PC-9 (cell line): ENCODE measurements at places on chromosomes 2 and 18.

DNA sequence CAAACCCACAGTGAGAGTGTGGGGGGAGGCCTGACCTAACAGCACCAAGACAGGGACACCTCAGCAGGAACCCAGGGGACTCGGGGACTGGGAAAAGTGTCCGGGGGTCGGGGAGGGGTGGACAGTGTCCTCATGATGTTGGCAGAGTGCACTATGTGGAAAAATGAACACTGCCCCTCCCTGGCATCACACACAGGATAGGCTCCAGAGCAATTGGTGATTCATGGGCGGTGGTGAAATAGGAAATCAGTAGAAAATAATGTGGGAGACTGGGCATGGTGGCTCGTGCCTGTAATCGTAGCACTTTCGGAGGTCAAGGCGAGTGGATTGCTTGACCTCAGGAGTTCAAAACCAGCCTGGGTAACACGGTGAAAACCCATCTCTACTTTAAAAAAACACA lies 3.6 kb upstream of the ANO7 start:
- DNase-seq: no peak
- peaks cover 21% of the 10 kb centered on the region for H3K27me3 ChIP-seq
- H3K4me3 ChIP-seq: no peak overlapping the region
- H3K4me1 ChIP-seq: no peaks in the 10 kb centered on the region
- H3K36me3 ChIP-seq: 0 out of 2 replicates have a peak, but pooled peaks cover 6% of the 10 kb centered on the region

GRCh38 chr2:236972491-236973342 lies 113.0 kb upstream of the COPS8 start:
- H3K4me1 ChIP-seq: peaks cover 6% of the 10 kb centered on the region
- no peaks in the 10 kb centered on the region for H3K36me3 ChIP-seq
- H3K27me3 ChIP-seq: peaks cover 70% of the 10 kb centered on the region
- H3K4me3 ChIP-seq: no peak overlapping the region

- H3K36me3 ChIP-seq: no peaks in the 10 kb centered on the region
- H3K27ac ChIP-seq: no peak overlapping the region
- no peak for DNase-seq
- H3K4me3 ChIP-seq: no peak overlapping the region
These were observed 185.0 kb downstream of the WDR7 start for GRCh38 chr18:56836173-56836572.

DNA sequence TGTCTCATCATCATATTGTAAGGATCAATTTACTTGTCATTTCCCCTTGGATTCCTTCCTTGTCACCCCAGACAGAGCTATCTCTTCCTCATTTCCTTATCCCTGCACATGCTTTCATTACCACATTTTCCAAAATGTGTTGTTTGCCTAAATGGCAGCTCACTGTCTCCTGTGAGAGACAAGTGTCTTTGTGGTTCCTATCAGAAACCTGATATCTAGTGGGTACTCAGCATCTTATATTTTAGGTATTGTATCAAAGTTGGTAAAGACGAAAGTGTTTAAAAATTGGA lies 896.0 kb upstream of the PIK3C3 start:
- no peak overlapping the region for H3K4me3 ChIP-seq
- no peak overlapping the region for H3K27ac ChIP-seq
- no peaks in the 10 kb centered on the region for H3K4me1 ChIP-seq
- H3K36me3 ChIP-seq: no peaks in the 10 kb centered on the region
- DNase-seq: no peak
- H3K27me3 ChIP-seq: no peaks in the 10 kb centered on the region

- H3K27ac ChIP-seq: peak overlapping the region; percentile 81
- DNase-seq: no peak
- H3K4me1 ChIP-seq: peaks cover 44% of the 10 kb centered on the region
- no peak overlapping the region for H3K4me3 ChIP-seq
- no peaks in the 10 kb centered on the region for H3K36me3 ChIP-seq
These were observed 2.5 kb upstream of the SH3RF3 start for GRCh38 chr2:109126501-109126860.
